CD4-positive, alpha-beta T cell treated with Interleukin-2 at 100 ng/mL for 4 hours (primary cell): ENCODE measurements at places on chromosomes 16 and 17.

GRCh38 chr16:84331998-84332780 is 36.1 kb upstream of the ATP2C2 start:
- DNase-seq, result no peak

DNA sequence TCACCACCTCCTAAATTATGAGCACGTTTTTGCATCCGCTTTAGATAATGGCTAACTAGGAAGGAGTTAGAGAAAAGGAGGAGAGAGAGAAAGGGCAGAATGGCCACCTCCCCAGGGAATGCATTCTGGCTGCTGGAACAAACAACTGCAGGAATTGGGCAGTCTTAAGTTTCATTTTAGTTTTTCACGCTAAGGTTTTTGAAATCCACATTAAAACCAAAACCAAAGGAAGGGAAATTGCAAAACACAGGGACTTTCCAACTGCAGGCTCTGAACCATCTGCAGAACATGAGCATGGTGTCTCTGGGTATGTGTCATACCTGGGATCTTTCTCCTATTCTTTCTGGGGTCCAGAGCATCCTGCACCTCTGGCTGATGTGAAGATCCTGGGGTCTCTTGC is 12.1 kb upstream of the CCL8 start:
- DNase-seq, result no peak

DNA sequence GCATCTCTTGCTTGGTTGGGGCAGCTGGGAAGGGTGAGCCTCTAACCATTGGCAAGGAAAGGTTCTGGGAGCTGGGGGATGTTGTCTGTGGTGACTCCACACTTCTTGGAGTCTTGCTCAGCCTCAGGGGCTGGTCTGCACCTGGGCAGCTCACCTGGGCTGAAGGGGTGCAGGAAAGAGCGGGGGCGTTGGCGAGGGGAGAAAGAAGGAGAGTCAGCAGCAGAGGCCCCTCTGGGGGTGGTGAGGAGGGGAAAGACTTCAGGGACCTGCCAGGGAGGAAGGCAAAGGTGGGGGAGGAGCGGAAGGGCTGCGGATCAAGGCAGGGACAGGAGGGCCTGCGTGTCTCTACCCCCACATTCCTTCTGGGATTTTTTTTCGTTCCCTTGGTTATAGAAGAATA is 47.7 kb downstream of the CCDC42 start:
- no peak for DNase-seq

GRCh38 chr17:75639327-75639726 is 6.1 kb downstream of the SMIM5 start:
- DNase-seq, result no peak

- no peak for DNase-seq
Measured at GRCh38 chr17:2874189-2874686, 78.0 kb downstream of the RAP1GAP2 start.

GRCh38 chr17:31202968-31203367 is 94.1 kb downstream of the OMG start:
- no peak for DNase-seq

DNA sequence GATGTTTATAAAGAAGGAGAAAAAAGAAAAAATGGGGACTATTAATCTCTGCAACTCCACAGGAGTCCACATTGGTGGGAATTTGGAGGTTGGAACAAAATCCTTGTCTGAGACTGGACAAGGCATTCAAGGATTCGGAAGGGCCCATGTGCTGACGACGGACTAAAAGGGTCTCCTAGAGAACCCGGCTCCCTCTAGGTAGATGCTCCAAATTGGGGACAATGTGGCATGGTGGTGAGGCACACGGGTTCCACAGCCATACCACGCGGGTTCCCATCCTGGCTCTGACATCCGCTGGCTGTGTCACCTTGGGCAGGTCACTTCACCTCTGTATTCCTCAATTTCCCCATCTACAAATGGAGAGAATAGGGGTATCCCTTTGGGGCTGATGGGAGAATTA is 227.4 kb downstream of the C16orf78 start:
- no peak for DNase-seq

DNA sequence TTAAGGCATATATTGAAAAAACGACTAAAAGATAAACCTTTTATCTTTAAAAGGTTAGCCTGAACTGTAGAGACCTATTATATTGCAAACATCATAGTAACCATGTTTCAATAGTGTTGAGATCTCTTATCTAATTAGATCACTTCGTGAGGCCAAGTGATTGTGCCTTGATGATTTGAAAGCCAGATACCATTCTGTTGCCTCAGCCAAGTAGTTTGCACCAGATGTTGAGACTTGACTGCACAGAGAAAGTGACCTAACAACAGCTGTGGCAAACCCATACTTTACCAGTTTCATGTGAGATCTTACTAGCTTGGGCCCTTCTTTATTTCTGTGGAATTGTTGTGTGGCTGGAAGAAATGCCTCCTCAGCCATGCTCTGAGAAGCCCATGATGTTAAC is 717.3 kb downstream of the KCNJ2 start:
- no peak for DNase-seq

DNA sequence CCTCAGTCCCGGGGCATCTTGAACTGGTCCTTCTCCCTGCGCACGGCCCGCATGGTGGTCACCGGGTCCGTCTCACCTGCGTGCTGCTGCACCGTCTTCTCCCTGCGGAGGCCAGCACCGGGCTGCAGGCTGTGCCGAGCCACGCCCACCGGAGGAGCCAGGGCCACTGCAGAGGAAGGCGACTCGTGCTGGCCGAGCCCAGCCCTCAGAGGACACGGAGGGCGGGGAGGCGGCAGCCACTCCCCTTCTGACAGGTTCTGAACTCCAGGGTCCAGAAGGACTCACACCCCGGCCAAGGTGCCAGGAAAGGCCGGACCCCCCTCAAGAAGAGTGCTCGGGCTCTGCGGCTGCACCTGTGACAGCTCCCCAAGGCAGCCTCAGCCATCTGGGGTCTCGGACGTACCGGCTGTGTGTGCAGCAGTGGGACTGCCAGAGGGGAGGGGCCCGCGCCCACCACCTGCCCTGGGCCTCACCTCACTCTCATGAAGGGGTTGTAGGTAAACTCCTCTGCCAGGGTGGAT is 15.8 kb upstream of the IGFALS start:
- no peak for DNase-seq

GRCh38 chr16:60031740-60032139 is 1297.6 kb upstream of the GOT2 start:
- DNase-seq, result no peak

DNA sequence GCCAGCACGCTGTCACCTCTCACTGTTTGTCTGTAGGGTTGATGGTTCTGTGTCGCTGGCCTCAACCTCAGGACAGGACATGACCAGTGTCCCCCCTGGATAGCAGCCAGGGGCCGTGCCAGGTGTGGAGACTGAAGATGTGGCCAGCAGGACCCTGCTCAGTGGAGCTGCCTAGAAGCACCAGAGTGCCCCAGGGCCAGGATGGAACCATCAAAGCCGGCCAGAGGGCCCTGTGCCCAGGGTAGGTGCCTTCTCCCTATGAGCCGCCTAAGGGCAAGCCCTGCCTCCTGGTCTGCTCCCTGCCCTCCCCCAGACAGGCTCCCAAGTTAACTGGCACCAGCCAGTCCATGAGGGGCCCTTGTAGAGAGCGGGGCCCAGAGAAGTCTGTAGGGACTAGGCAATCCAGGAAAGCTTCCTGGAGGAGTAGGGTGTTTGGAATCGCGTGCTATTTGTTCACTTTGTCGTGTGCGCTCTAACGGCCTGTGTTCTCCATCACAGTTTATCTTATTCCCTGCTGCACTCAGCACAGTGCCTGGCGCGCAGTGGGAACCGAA is 546 bp upstream of the NDUFB10 start:
- no peak for DNase-seq

- no peak for DNase-seq
Measured at GRCh38 chr16:87851141-87851587, 18.1 kb downstream of the SLC7A5 start.

DNA sequence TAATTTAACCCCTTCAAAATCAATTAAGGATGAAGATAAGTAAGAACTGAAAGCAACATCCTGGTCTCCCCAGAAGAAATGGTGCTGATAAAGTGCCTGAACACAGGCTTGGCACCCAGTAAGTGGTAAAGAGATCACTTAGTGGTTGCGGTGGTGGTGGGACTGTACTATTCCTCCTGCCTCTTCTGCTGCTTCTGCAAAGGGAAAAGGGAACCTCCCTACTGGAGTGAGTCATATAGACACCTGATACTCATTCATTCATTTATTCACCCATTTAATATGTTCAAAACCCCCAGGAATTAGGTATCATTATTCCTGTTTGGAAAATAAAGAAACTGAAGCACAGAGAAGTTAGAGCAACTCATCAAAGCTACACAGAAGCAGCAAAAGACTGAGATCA is 60.6 kb downstream of the CDYL2 start:
- no peak for DNase-seq

DNA sequence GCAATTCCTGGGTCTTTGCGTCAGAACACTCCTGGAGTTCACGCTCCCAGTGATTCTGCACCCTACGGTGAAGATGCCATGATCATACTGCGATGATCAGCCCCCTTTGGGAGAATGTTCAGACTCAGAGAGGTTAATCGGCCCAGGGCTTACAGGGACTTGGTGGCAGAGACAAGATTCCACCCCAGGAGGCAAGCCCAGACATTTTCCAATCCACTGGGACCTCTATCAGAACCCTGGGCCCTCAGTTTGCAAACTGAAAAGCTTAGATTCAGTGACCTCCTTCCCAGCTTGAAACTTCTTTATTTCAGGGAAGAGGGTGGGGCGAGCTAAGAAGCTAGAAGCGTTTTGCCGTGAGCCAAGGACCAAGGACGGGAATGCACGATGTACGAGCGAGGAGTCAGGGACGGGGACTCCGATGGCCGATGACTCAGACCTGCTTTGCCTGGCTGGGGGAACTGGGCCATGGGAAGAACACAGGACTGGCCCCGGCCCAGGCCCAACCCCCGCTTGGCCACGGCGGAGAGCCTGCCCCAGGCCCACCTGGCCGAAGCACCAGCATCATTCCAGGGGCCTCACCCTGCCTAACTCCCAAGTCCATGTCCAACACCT is 34.7 kb downstream of the SOCS3 start:
- no peak for DNase-seq
